ENCODE measurements at places on chromosomes 16 and 17.

DNA sequence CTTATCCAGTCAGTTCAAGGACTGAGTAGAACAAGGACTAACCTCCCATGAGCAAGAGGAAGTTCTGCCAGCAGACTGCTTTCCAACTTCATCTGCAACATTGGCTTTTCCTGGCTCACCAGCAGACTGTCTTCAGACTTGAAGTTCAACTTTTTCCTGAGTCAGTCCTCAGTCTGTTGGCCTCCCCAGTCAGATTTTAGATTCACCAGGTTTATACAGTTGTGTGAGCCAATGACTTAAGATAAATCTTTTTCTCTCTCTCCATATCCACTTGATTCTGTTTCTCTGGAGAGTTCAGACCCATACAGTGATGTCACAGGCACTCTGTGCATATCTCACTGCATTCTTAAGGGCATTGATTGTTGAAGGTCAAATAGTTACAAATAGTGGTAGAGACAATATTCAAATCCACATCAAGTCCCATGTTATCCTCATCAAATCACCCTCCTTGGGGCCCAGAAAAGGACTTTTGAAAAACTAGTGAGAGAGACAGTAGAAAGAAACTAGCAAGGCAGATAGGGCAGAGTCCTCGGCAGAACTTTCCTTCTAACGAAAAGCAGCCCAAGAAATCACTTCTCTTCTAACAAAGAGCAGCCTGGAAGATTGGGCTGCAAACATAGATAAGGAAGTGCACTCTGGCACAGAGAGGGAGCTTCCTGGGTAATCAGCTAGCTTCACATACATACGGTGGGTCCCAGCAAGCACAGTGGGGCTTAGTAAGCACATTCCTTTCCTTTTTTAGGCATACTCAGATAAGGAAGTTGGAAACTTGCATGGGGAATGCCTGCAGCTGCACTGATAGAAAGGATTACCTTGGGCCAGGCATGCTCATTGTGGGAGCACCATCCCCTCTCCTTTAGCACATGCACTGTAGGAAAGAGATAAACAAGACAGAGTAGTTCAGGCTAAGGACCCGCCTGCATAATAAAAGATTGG lies 132.3 kb upstream of the FAM20A start:
- no peak overlapping the region for H3K27ac ChIP-seq
- H3K36me3 ChIP-seq: no peaks in the 10 kb centered on the region
- no peaks in the 10 kb centered on the region for H3K27me3 ChIP-seq
- no peak overlapping the region for H3K4me3 ChIP-seq

GRCh38 chr17:19750835-19751234 lies 2.7 kb upstream of the ALDH3A1 start:
- no peaks in the 10 kb centered on the region for H3K4me1 ChIP-seq
- no peaks in the 10 kb centered on the region for H3K36me3 ChIP-seq
- no peak overlapping the region for H3K4me3 ChIP-seq
- no peak overlapping the region for H3K27ac ChIP-seq
- H3K27me3 ChIP-seq: no peaks in the 10 kb centered on the region
- no peak for DNase-seq

DNA sequence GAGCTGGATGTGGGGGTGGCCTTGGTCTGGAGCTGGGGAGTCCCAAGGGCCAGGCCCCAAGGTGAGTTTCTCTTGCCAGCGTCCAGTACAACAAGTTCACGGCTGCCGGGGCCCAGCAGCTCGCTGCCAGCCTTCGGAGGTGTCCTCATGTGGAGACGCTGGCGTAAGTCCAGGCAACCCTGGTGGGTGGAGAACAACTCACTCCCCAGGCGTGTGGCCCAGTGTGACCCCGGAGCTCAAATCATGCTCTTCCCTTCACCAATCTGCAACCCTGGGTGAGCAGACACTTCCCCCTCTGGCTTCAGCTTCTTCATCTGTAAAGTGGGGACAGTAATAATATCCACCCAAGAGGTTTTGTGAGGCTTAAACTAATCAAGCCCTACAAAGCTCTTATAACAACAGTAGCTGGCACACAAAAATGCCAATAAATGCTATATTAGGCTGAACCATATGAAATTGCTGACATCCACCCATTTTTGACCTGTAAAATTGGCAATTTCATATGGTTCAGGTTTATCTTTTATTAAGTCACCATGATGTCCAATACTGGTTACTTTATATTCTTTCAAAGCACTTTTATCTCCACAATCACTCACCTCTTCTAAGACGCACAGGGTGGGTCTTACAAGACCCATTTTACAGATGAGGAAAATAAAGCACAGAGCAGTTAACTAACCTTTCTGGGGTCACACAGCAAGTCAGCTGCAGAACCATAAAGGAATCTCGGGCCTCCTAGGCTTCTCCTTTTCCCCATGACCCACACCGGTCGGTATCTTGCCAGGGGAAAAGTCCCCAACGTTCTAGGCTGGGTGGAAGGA lies 19.7 kb downstream of the DEXI start:
- H3K27me3 ChIP-seq: no peaks in the 10 kb centered on the region
- DNase-seq: no peak
- H3K36me3 ChIP-seq: peaks cover 27% of the 10 kb centered on the region
- no peak overlapping the region for H3K4me3 ChIP-seq
- no peak overlapping the region for H3K27ac ChIP-seq
- peaks cover 7% of the 10 kb centered on the region for H3K4me1 ChIP-seq

- no peak for DNase-seq
- no peak overlapping the region for H3K4me3 ChIP-seq
- H3K27me3 ChIP-seq: no peaks in the 10 kb centered on the region
- no peaks in the 10 kb centered on the region for H3K4me1 ChIP-seq
Observed at GRCh38 chr17:56206351-56206750, 53.1 kb downstream of the ANKFN1 start.

DNA sequence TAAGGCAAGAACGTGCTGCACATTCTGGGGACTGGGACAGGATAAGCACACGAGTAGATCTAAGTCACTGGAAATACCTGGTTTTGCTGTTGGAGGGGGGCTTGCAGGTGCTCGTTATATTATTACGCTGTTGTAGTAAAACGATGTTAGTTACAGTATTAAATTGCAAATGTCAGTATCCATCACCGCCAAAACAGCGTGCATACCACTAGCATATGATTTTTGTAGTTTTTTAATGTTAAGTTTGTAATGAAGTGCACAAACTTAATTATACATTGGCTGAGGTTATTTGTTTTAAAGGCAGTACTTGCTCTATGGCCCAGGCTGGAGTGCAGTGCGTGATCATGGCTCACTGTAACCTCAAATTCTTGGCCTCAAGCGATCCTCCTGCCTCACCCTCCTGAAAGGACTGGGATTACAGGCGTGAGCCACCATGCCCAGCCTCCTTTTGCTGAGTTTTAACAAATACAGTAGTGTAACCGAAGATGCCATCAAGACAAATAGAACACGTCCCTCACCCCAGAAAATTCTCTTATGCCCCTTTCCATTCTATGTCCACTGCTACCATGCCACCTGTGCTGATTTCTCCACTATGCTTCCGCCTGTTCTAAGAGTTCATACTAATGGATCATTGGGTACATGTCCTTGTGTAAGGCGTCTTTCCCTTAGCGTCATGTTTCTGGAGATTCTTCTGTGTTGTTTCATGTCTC lies 20.7 kb upstream of the CSNK1D start:
- no peaks in the 10 kb centered on the region for H3K27me3 ChIP-seq
- H3K4me3 ChIP-seq: no peak overlapping the region

- H3K27me3 ChIP-seq: no peaks in the 10 kb centered on the region
- no peaks in the 10 kb centered on the region for H3K4me1 ChIP-seq
- no peaks in the 10 kb centered on the region for H3K36me3 ChIP-seq
- H3K4me3 ChIP-seq: no peak overlapping the region
- no peak overlapping the region for H3K27ac ChIP-seq
Observed at GRCh38 chr17:80566054-80566400, 21.4 kb downstream of the RPTOR start.

DNA sequence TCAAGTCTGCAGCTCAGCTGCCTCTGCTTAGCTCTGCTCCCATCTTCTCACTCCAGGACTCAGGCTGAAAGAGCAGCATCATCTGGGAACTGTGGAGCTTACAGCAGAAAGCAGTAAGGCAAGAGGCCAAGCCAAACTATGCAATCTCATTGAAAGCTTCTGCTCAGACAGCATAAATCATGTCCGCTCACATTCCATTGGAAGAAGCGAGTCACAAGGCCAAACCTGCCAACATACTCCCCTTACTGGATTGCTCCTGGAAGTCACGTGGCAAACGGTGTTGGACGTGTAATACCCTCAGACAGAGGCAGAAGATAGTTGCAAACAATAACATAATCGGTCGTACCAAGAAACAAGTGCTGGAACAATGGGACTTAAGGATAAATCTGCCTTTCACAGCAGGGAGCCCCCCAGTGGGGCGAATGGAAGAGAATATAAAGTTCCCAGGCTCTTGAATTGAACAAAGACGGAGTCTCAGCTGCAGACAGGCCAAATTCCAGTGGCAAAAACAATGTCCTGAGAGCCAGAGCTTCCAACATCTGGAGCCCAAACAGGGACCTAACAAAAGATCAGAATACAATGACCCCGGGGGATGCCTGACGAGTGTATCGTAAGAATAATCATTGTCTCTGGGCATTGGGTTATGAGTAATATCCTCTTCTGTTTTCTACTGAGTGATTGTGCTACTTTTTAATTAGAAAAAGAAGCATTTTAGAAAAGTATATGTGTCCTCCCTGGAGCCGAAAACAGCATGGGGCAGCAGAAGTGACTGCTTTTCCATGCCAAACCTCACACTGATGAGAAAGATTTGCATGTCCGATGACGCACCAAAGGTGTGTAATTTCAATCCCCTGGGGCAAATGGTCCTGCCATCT lies 68.4 kb downstream of the CMC2 start:
- H3K4me3 ChIP-seq: no peak overlapping the region
- no peak for DNase-seq
- H3K36me3 ChIP-seq: no peaks in the 10 kb centered on the region
- H3K27ac ChIP-seq: no peak overlapping the region
- H3K27me3 ChIP-seq: peaks cover 16% of the 10 kb centered on the region

DNA sequence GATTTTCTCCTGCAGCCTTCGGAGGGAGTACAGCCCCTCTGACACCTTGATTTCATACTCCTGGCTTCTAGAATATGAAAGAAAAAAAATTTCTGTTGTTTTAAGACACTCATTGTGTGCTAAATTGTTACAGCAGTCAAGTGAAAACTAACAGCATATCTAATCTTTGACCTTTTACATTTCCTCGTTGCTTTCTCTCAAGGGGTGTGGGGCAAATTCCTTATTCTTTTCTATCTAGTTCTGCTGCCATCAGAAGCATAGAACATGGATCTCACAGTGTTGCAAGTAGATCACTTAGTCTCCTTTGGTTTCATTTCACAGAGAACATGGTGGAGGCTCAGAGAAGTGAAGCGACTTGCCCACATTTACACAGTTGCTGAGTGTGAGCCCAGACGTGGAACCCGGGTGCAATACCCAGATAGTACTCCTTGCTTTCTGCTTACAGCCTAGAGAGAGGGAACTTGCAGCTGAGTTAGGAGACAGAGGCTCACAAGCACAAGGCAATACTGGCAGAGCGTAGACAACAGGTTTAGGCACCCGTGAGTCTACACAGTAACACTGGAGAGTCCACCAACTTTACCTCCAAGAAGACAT lies 28.7 kb upstream of the MMD start:
- no peaks in the 10 kb centered on the region for H3K36me3 ChIP-seq
- DNase-seq: no peak
- H3K4me3 ChIP-seq: no peak overlapping the region

- no peaks in the 10 kb centered on the region for H3K27me3 ChIP-seq
- no peaks in the 10 kb centered on the region for H3K4me1 ChIP-seq
- H3K27ac ChIP-seq: no peak overlapping the region
- no peaks in the 10 kb centered on the region for H3K36me3 ChIP-seq
Observed at GRCh38 chr16:62978451-62978850, 942.2 kb upstream of the CDH8 start.

DNA sequence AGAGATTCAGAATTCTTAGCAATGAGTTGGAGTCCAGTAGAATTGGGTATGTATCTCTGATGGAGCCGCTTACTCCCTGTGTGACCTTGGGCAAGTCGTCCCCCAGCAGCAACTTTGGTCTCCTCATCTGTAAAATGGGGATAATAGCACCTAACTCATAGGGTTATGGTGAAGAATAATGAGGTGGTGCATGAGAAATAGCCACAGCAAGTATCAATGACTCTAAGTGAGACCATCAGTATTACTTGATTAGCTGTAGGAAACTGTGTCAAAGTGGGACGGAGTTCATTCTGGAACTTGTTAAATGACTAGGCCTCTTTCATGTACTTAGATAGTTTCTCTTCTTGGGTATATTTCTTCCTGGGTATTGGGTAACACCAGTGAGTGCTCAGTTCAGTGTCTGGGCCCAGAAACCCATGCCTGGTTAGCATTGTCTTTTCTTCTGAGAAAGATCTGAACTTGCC lies 6.4 kb downstream of the PRKCB start:
- no peak for DNase-seq
- H3K27me3 ChIP-seq: no peaks in the 10 kb centered on the region
- peaks cover 48% of the 10 kb centered on the region for H3K4me1 ChIP-seq
- H3K4me3 ChIP-seq: no peak overlapping the region

- no peaks in the 10 kb centered on the region for H3K27me3 ChIP-seq
- DNase-seq: no peak
- no peak overlapping the region for H3K4me3 ChIP-seq
- peaks cover 47% of the 10 kb centered on the region for H3K36me3 ChIP-seq
Observed at GRCh38 chr17:82772026-82772425, 20.2 kb downstream of the TBCD start.

- H3K4me3 ChIP-seq: no peak overlapping the region
- H3K27me3 ChIP-seq: no peaks in the 10 kb centered on the region
- DNase-seq: no peak
- no peaks in the 10 kb centered on the region for H3K36me3 ChIP-seq
- H3K27ac ChIP-seq: no peak overlapping the region
Observed at GRCh38 chr17:32870027-32870670, 6.8 kb downstream of the MYO1D start.

GRCh38 chr17:79183293-79184158 lies 108.9 kb downstream of the ENGASE start:
- H3K27me3 ChIP-seq: peaks cover 24% of the 10 kb centered on the region
- no peak for DNase-seq
- peaks cover 4% of the 10 kb centered on the region for H3K4me1 ChIP-seq
- no peak overlapping the region for H3K4me3 ChIP-seq
- H3K36me3 ChIP-seq: no peaks in the 10 kb centered on the region

DNA sequence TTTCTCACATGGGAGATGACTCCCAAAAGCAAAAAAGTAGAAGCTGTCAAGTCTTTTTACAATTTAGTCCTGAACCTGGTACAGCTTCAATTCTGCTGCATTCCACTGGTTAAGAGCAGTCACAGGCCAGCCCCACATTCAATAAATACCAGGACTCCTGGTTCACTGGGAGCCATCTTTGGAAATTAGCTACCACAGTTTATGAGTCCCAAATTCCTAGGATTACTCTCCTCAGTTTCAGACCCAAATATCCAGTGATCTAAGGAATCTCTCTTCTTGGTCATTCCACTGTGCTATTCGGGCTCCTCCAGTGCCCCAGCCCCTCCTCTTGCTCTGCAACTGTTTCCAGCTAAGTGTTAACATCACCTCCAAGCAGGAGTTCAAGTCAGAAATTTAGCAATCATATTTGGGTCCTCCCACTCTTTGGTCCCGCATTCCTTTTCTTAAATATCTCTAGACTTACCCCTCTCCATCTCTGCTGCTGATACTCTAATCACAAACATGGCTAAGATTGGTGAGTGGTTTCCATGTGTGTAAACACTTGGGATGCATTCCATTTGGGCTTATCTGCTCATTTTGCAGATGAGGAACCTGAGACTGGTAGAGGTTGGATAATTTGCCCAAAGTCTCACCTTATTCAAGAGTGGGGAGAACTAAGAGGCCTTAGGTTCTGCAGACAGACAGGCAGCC lies 9.6 kb upstream of the WIPF2 start:
- no peak for DNase-seq
- H3K36me3 ChIP-seq: no peaks in the 10 kb centered on the region
- no peaks in the 10 kb centered on the region for H3K4me1 ChIP-seq
- H3K4me3 ChIP-seq: no peak overlapping the region
- no peak overlapping the region for H3K27ac ChIP-seq
- no peaks in the 10 kb centered on the region for H3K27me3 ChIP-seq
